Stimulated activated CD8-positive, alpha-beta memory T cell treated with anti-CD3 and anti-CD28 coated beads, Interleukin-12 subunit alpha, Interleukin-12 subunit beta, amount 100 ng/mL, for 4 hours (primary cell): ENCODE measurements at places on chromosomes 4 and X.

DNA sequence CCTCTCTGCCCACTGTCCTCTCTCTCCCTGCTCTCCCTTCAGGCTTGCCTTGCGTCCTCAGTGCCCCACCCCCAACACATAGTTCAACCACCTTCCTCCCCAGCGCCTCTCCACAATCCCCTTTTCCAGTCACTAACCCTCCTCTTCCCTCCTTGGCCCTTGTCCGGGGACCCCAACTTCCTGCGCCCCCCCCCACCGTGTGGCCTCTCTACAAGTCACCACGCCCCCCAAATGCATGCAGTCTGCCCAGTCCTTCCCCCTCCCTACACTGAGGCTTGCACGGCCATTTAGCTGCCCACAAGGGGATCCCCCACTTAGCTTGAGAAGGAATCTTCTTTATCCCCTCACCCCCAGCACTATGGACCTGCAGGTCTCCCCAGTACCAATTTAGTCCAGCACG, 569 bp downstream of the CXCR3 start:
- no peak for DNase-seq

- no peak for DNase-seq
Observed at GRCh38 chr4:792626-793092, 33.3 kb downstream of the CPLX1 start.

- no peak for DNase-seq
Observed at GRCh38 chr4:141788169-141788915, 152.0 kb downstream of the IL15 start.

DNA sequence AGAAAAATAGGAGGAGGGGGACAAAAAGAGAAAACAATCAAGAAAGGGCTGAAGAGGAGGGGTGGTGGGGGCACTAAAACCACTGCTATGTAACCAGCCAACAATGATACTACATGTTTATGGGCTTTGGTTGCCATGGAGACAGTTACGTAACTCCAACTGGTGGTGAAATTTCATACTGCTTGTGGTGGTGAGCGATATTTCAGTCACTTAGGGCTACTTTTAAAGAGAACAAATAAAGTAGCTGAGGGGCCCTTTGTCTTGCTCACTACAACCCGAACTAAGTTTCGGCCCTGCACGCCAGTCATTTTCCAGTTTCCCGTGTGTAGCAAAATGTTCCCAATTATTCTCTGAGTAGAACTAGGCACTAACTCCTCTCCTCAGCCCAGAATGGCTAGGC, 275.2 kb upstream of the EDA2R start:
- no peak for DNase-seq
